NCI-H460 (cell line): ENCODE measurements at places on chromosomes 11 and 22.

DNA sequence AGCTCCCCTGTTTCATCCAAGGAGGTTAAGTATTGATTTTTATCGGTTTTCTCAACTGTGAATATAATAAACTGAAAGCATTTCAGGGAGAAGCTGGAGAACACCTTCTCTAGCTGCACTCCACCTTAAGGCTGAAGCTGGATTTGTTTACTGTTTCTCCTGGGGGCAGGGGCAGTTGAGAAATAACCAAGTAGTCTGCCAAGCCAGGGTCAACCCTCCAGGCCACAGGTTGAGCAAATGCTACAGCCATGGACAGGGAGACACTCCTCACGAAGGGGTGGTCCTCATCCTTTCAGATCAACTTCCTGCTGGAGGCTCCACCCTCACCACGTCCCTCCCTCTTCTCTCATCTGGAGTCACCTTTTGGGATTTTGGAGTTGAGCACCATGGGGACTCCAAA, at the start of gene TTC36:
TSS of gene TTC36 (plus strand) at position 366 of the 400 bp plus-strand sequence. CDS start at position 387, 21 bp downstream.
- DNase-seq: no peak

DNA sequence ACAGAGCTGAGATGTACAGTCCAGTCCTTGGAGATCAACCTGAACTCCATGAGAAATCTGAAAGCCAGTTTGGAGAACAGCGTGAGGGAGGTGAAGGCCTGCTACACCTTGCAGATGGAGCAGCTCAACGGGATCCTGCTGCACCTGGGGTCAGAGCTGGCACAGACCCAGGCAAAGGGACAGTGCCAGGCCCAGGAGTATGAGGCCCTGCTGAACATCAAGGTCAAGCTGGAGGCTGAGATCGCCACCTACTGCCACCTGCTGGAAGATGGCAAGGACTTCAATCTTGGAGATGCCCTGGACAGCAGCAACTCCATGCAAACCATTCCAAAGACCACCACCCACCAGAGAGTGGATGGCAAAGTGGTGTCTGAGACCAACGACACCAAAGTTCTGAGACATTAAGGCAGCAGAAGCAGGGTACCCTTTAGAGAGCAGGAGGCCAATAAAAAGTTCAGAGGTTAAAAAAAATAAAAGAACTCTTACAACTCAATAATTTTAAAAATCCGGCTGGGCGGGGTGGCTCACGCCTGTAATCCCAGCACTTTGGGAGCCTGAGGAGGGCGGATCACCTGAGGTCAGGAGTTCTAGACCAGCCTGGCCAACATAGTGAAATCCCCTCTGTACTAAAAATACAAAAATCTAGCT, 69.9 kb upstream of the RTL6 start:
- peak; percentile 26 for DNase-seq

DNA sequence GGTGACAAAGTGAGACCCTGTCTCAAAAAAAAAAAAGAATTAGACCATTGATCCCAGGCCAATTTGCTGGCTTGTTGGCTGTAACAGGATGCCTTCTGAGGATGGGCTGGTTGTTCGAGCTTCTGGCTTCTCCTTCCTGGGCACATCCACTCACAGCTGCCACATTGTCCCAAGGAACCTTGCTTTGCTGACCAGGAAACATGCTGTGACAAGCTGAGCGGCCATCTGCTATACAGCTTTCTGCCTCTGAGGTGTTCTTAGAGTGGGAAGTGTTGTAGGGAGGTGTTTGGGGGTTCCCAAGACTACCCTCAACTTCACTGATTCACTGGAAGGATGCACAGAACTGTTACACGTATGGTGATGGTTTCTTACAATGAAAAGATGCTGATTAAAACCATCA, 6.5 kb downstream of the SNAP29 start:
- no peak for DNase-seq

- no peak for DNase-seq
Measured at GRCh38 chr11:19628018-19628417, 84.6 kb upstream of the NAV2 start.

GRCh38 chr22:50547263-50547985, 1.7 kb downstream of the KLHDC7B start:
- no peak for DNase-seq

DNA sequence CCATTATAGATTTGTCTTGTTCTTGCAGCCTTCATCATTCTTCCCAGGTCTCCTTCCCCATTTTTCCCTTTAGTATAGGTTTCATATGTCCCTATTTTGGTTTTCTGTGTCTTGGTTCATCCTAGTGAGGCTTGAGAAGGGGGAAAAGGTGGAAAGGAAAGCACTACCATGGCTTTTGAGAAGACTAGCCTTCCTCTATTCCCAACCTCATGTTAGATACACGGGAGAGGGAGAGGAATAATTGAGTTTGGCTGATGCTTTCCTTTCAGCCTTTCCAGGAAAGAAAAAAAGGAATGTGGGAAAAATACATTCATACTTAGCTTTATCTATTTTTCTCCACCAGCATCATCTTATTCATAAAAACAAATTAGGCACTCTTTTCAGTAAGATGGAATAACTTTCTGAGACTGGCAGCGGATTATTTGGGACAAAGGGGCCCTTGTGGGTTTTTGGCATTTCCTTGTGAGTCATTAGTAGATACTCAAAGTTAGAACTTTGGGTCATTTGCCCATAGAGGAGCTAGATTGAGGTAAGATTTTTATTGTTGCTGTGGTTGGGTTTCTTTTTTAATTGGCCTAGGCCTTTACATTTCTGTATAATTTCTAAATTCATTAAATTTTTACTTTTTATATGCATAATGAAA, 23.8 kb downstream of the CAPRIN1 start:
- no peak for DNase-seq

- DNase-seq: no peak
Measured at GRCh38 chr11:27029966-27030365, 10.6 kb upstream of the BBOX1 start.

DNA sequence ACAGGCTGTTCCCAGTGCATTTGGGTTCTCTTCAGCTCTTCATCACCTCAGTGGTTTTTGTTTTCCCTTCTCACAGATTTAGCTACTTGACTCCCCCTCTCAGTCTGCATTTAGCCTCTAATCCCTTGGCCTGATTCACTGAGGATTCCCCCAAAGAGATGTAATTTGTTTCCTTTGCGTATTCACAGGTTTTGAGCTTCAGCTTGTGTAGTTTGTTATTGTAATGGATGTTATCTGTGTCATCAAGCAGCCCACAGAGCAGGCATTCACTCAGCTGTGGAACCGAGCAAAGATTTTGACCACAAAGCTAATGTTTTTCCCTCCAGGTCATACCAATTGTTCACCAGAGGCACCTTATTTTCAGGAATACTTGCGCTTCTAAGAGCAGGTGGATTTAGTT, 6.4 kb upstream of the ME3 start:
- no peak for DNase-seq

DNA sequence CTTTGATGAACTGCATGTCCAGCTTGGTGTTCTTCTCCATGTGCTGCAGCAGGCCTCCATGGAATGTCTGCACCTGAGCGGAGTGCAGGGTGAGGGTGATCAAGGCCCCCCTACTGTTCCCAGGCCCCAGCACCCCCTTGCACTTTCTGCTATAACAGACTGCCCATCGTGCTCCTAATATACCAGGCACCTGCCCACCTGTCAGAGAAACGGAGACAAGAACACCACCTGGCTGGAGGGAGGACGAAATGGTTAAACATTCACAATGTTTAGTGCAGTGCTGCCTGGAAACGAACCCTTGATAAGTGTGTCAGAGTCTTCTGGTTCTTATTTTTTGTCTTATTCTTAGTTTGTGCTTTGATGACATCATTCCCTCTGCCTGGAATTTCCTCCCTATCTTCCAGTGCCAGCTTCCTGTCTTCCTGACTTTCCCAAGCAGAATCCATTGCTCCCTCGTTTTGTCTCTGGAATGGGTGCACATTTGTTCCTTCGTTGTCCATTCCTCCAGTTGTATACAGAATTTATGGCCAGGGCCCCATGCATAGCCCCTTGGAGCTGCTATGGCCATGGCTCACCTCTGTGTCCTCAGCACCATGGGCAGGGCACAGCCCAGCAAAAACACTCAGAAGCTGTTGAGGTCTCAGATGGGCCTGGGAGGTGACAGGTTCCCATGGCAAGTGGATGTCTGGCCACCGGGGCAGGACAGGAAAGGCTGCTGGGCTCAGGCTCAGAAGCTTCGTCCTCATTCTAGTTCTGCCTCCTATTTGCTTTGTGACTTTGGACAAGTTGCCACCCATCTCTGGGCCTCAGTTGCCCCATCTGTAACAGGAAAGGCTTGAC, 11.9 kb downstream of the BAIAP2L2 start:
- DNase-seq: no peak

DNA sequence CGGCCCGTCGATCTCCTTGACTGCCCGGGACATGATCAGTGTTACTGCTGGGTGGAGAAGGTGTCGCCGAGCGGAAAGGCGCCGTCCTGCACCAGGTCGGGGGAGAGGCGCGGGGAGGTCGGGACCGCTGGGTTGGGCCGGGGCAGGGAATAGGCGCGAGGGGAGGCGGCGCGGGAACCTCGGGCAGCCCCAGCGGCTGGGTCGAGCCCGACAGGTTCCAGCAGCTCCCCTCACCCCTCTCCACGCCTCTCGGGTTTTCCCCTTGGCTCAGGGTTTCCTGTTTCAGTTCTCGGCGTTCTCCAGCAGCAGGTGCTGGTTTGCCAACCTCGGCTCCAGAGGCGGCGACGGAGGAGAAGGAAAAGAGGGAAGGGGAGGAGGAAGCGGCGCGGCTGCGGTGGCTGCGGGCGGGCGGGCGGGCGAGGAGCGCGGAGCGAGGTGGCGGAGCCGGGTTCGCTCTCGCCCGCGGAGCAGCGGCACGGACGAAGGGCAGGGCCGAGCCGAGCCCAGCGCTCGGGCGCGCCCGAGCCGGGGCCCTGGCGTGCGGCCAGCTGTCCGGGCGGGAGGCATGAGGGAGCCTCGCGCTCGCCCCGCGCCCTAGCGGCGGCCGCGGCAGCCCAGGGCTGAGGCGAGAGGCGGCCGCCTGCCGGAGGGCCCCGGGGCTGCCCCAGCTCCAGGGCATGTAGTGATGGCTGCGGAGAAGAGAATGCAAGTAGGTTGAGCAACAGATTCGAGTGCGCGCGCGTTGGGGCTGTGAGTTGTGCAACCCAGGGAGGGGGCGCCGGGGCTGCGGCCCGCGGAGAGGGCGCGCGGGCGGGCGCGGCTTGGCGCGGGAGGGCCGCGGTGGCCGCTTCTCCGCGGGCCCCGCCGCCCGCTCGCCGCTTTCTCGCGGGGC, at the start of gene ZC3H12C:
TSS of gene ZC3H12C (plus strand) at position 878 of the 892 bp plus-strand sequence. CDS start 20 bp downstream, outside the sequence.
- DNase-seq: peak; percentile 86

- DNase-seq: peak; percentile 24
Measured at GRCh38 chr11:35029979-35030682, 108.8 kb upstream of the CD44 start.

- peak; percentile 44 for DNase-seq
Measured at GRCh38 chr11:111982019-111982464, 43.2 kb upstream of the DLAT start.

- no peak for DNase-seq
Measured at GRCh38 chr11:36101466-36101865, 157.6 kb downstream of the LDLRAD3 start.

GRCh38 chr11:75376175-75376574, 23.1 kb upstream of the RPS3 start:
- DNase-seq: no peak

- no peak for DNase-seq
Measured at GRCh38 chr22:20552443-20553401, 45.3 kb downstream of the MED15 start.

DNA sequence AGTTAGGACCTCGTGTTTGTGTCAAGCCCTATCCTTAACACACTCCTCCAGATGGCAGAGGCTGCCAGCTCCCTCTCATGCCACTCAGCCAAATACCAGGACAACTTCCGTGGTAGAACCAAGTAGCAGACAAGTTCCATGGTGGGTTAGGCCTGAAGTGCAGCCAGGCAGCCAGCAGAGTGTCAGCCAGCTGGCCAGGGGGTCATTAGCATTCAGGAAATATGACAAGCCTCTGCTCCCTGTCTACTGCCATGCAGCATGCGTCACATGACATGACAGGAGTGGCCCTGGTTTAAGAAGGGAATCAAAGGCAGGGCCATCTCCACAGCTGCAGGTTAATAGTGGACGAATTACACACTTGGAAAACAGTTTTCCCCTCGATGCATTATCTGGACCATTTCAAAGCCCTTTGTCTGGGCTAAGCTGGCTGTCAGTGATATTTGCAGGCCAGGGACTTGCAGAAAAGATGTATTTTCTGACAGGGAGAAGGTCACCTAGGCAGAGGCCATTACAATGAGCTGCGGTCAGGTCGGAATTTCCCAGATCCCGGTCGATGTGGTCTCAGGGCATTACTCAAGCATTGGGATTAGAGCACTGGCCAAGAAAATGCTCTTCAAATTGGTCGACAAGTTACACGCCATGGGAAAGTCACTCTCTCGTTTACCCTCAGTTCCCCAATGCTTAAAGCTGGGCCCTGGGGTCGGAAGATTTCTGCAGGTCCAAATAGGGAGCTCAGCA, 461.7 kb upstream of the CADM1 start:
- no peak for DNase-seq

GRCh38 chr22:35477911-35478582, 62.6 kb upstream of the RASD2 start:
- peak; percentile 43 for DNase-seq

GRCh38 chr22:22788460-22789037, 99.1 kb upstream of the IGLL5 start:
- no peak for DNase-seq

GRCh38 chr11:79447038-79447786, 6.4 kb upstream of the TENM4 start:
- no peak for DNase-seq

- no peak for DNase-seq
Measured at GRCh38 chr11:38411149-38411548, 1813.1 kb upstream of the RAG2 start.

DNA sequence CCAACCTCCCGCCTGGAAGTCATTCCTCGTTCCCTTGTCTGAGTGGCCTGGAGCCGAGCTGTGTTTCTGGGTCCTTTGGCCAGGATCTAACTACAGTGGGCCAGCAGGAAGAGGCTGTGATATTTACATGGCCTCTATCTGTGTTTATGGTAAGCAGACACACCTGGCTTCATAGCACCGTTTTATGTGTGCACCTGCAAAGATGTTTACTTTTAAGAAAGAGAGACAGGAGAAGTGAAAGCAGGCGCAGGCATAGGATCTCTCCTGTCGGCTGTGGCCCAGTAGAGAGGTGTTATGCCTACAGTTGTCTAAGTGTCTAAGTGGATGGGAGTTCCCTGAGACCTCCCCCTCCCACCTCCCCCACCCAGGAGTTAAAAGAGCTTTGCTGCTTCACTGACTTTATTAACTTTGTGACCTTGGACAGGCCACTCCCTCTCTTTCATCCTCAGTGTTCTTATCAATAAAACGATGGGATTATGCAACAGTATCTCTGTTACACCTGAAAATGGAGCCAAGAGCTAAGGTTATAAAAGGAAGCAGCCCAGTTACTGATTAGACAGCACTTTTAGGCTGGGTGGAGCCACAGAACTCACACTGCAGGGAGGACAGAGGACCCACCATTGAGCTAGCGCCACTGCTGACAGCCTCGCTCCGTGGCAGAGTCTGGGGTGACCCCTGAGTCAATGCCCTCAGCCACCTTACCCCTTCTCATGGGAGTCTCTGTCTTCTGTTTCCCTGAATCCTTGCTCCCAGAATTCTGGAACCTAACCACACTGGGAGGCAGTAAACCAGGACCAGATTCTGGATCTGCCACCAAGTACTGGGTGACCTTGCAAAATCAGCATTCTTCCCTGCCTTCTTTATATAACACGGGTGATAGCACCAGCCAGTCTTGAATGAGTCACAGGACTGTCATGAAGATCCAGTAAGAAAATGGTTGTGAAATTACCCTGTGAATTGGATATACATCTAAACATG, 22.0 kb downstream of the ST14 start:
- peak; percentile 15 for DNase-seq

GRCh38 chr22:31957970-31958594, 13.7 kb downstream of the YWHAH start:
- DNase-seq: no peak

- DNase-seq: no peak
Measured at GRCh38 chr11:69095300-69095699, 46.6 kb downstream of the TPCN2 start.
